ENCODE measurements at places on chromosomes 5 and 9. TPM values are rescaled to one million over a fixed set of nuclear protein-coding genes. Genes with fewer than 3 reads are reported as not detected.

- no peak for DNase-seq
Measured at GRCh38 chr5:143673676-143674468, 138.1 kb upstream of the HMHB1 start.

GRCh38 chr5:176530983-176531901, 6.0 kb downstream of the RNF44 start:
- no peak for DNase-seq

- no peak for DNase-seq
Measured at GRCh38 chr5:118857700-118858099, 130.6 kb downstream of the DTWD2 start.

DNA sequence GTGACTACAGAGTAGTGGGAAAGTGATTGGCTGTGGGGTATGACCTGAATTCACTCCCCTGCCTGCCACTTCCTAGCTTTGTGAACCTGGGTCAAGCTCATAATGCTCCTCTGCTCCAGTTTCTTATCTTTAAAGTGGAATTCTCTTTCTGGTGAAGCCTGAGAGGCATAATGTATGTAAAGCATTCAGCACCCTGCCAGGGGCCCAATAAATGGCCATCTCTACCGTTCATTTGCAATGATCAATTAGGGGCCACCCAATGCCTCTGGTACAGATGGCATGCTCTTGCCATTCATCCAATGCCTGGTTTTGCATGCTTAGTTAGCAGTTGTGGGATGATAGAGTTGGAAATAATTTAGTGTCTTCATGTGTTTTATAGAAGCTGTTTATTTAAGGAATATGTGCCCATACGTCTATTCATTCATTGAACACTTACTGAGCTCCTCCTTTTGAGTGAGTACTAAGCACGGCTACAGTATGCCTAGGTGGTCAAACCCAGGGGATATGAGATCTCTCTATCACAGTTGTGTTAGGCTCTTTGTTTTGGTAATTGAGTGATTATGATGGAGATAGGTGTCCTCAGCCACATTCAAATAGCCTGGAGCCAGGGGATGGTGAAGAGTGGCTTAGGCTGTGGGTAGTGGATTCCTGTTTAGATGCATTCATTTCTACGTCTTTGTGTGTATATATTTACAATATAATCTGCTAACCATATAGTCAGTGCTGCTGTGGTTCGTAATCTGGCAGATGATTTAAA, 15.3 kb downstream of the ZNF462 start:
- no peak for DNase-seq

The DIRAS2 gene
- polyA plus RNA-seq: 0.01 TPM

GRCh38 chr5:51734677-51735076, 351.4 kb downstream of the ISL1 start:
- no peak for DNase-seq

The NR5A1 gene
- polyA plus RNA-seq: not detected

DNA sequence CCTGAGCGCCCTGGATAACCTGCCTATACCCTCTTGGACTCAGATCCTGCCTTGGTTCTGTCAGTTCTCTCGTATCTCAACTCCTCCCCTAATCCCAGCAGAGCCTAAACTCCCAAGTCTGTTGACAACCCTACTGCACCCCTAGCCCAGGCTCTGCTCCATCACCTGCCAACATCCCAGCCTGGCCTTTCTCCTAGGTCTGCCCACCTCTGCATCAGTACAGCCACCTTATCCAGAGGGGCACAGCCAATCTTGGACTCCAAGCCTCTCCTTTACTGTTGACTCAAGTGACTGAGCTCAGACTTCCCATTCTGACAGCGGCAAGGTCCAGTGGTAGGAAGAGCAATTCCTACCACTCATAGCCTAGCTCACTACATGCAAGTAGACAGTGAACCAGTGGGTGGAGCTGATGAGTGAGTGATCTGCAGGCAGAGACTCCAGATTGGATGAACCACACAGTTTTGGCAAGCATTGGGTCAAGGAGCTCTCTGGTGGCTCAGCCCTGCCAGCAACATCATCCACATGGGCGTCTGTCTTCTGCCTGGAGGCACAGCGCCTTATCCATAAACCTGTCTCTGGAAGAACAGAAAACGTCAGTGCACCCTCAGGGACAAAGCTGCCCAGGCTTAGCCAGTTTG, 26.5 kb downstream of the TRMO start:
- peak; percentile 21 for DNase-seq

The KCNMB1 gene
- not detected for polyA plus RNA-seq

DNA sequence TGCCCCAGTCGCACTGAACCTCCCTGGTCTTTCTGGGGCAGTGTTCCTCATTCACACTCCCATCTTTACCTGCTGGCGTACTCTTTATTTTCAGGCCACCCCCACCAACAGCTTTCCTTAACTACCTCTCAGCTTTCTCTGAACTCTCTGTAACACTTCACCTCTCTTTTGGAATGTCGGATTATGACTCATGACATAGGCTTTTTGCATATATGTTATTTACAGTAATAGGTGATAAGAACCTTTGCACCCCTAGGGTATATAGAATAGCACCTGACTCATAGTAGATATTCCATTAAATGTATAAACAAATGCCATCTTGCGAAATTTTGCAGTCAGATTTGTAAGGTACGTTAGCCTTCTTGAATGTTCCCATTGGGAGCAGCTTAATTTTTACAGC, 52.9 kb upstream of the MIER3 start:
- peak; percentile 76 for DNase-seq

DNA sequence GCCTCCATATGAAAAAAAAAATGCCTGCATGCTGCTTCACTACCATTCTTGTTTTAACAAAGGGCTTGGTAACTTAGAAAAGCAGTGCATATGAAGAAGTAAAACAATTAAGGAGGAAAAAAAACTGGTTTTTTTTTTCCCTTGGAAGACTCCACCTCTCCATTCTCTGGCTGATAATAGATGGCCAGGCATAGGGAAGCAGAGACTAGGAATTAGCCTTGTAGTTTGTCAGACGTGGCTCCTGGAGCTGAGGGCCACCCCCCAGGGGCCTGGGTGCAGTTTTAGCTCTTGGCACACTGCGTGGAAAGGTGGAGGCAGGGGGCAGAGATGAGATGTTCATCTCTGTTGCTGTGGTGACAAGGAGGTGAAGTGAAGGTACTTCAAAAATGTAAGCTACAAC, 42.7 kb downstream of the WDR36 start:
- no peak for DNase-seq

The GFI1B gene
- polyA plus RNA-seq: not detected

GRCh38 chr5:124140060-124140459, 606.4 kb downstream of the ZNF608 start:
- DNase-seq: no peak

The ANKRD18A gene
- 1.7 TPM for polyA plus RNA-seq

The LPAR1 gene
- polyA plus RNA-seq: 31.9 TPM

The EGR1 gene
- 7.0 TPM for polyA plus RNA-seq

GRCh38 chr9:76459694-76460635, 983 bp downstream of the GCNT1 start:
- no peak for DNase-seq

- no peak for DNase-seq
Measured at GRCh38 chr9:100213730-100214477, 114.9 kb downstream of the INVS start.

All from keratinocyte (primary cell).